ENCODE measurements at places on chromosomes 6 and 20.

GRCh38 chr6:161256407-161256806, 17.5 kb downstream of the AGPAT4 start:
- peak; percentile 25 for DNase-seq

DNA sequence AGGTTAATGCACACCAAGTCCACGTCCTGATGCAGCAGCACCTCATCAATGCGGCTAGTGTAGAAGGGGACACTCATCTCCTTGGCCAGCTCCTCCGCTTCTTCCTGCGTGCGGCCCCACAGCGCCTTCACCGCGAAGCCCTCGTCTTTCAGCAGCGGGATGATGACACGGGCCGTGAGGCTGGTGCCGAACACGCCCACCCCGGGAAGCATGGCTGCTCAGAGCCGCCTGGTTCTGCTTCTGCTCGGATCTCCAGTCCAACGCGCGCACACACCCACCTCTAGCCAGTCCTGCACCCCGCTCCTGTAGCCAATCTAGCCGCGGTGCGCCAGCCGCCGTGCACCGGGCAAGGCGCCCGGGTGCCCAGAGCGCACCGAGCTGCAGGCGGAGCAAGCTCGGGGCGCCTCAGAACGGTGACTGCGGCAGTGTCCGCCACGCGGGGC, 700 bp downstream of the GFOD1 start:
- DNase-seq = peak; percentile 49

DNA sequence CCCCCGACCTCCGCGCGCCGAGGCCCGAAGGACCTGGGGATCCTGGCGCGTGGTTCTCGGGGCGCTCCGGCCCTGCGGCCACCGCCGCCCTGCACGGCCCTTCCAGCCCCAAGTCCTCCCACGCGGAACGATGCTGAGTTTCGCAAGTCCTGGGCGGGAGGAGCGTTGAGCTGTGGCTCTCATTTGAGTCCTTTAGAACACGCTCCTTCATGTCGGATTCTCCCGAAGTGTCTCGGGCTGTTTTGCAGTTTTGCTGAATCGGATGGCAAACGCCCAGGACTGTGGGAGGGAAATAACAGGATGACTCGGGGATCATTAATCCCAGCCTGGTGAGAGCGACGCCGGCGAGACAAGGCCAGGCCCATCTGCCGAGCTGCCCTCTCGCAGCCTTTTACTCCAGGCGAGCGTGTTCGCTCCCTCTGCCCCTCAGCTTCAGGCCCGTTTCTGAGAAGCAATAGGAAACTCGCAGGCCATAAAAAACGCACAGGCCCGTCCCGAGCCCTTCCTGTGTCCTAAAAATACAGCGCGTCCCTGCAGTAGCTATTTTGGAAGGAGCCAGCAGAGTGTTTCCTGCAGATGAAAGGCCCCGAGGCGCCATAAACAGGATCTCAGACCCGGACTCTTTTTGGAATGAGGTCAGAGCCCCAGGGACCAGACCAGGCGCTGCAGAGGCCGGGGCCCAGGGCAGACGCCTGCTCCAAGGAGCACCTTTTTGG, 153.5 kb downstream of the DLL1 start:
- DNase-seq = peak; percentile 7

- DNase-seq = no peak
These were observed 61.4 kb downstream of the EZR start for GRCh38 chr6:158757753-158758090.

DNA sequence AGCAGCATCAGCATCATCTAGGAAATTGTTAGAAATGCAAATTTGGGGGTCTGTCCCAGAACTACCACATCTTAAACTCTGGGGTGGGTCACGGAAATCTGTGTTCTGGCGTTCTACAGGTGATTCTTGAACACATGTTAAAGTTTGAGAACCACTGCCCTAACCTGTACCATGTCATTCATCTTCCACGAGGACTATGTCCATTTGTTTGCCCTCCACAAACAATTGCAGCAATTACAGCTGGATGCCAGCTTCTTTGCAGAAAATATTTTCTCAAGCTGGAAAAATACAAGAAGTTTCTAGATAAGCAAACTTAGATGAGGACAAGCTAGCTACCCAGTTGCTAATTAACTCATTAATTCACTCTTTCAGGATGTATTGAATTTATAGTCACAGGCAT, 54.1 kb downstream of the MAFB start:
- no peak for DNase-seq

GRCh38 chr6:84771125-84771755, 6.8 kb upstream of the TBX18 start:
- no peak for DNase-seq

DNA sequence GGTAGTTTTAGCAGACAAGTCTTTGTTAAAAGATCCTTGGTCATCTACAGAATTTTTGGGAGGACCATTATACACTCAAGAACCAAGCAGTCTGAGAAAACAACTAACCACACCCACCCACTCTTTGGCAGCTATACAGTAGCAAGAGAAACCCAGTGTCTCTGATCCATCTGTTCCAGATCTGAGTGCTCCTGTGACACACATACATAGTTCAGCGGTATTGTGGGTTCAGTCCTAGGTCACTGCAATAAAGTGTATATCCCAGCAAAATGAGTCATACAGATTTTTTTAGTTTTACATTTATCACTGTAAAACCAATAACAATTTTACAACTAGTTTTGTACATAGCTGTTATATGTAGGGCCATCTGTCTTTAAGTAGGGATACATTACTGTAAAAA, 47.4 kb upstream of the PAK5 start:
- DNase-seq = no peak

GRCh38 chr20:3929713-3930060, 40.5 kb downstream of the PANK2 start:
- no peak for DNase-seq

- DNase-seq = no peak
These were observed 133.8 kb upstream of the CCN2 start for GRCh38 chr6:132084811-132085509.

DNA sequence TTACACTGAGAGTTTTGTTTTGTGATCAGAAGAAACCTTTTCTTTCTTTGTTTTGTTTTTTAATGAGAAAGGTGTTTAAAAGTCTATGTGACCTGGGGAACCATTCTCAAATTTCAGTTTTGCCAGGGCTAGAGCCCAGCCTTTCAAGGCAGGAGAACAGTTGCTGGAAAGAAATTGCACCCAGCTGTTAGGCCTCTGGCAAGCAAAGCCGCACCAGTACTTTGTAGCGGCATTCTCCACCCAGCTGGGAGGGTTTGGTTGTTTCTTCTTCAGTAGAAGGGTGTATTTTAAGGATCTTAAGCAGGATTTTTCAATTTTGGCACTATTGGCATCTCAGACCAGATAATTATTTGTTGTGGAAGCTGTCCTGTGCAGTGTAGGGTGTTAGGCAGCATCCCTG, 16.6 kb upstream of the MAPK13 start:
- no peak for DNase-seq

GRCh38 chr6:39191236-39191930, 37.9 kb downstream of the KCNK5 start:
- DNase-seq = no peak

- no peak for DNase-seq
These were observed 49.6 kb upstream of the PTPRK start for GRCh38 chr6:128569732-128570679.

- DNase-seq = no peak
These were observed 103.0 kb downstream of the LMBRD1 start for GRCh38 chr6:69693762-69694161.

Measured in head of caudate nucleus (tissue), 42 donors.